ENCODE measurements at places on chromosomes 16 and 17.
A peak's percentile ranks its signal among the peaks of the same experiment; 100 is the strongest.

- DNase-seq = no peak
These were observed 42.9 kb downstream of the SYT17 start for GRCh38 chr16:19210968-19211367.

- no peak for DNase-seq
These were observed 6.9 kb downstream of the PPP1R9B start for GRCh38 chr17:50143461-50144176.

DNA sequence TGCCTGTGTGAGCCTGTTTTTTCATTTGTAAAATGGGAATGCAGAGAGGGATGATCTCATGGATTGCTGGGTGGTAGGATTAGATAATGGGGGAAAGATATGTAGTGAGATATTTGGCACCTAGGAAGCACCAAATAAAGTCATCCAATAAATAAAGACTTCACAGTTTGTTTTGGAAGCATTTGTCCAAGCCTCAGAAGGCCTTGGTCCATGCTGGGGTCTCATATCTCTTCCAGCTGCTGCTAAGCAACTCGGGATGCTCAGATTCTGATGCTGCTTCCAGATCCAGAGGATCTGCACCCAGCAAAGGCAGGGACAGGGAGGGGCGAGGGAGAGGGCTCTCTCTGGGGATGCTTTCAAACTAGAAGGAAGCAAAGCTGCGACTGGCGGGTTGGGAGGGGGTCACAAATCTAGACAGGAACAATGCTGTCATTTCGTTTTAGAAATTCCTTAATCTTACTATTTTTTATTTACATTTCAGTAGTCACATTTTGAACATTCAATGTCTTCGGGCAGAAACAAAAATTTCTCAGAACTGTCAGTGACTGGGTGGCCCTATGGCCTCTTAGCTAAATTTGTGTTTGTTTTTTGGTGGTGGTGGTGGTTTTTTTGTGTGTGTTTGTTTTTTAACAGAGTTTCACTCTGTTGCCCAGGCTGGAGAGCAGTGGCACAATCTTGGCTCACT, 114.9 kb upstream of the CDH5 start:
- DNase-seq = no peak

GRCh38 chr16:23504453-23505179, 5.7 kb downstream of the GGA2 start:
- DNase-seq = peak; percentile 91
